Kidney capillary endothelial cell (primary cell): ENCODE measurements at places on chromosomes 6 and 20.

DNA sequence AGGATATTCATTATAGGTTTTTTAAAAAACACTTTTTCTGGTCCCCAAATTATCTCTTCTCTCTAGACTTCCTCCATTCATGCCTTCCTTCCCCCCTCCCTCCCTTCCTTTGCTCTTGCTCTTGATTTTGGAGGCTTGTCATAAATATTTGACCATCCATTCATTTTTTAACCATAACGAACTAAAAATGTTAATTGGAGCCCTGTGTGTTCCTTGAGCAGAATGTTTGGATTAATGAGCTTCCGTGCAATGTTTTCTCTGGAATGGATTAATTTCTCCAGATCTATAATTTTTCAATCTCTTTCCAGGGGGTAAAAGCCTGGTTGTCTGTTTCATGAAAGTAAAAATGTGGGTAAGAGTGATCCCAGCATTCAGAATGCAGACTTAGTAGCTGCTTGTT, 155.5 kb downstream of the ESR1 start:
- no peak for DNase-seq

- no peak for DNase-seq
Measured at GRCh38 chr6:117557951-117558350, 44.4 kb downstream of the GOPC start.

DNA sequence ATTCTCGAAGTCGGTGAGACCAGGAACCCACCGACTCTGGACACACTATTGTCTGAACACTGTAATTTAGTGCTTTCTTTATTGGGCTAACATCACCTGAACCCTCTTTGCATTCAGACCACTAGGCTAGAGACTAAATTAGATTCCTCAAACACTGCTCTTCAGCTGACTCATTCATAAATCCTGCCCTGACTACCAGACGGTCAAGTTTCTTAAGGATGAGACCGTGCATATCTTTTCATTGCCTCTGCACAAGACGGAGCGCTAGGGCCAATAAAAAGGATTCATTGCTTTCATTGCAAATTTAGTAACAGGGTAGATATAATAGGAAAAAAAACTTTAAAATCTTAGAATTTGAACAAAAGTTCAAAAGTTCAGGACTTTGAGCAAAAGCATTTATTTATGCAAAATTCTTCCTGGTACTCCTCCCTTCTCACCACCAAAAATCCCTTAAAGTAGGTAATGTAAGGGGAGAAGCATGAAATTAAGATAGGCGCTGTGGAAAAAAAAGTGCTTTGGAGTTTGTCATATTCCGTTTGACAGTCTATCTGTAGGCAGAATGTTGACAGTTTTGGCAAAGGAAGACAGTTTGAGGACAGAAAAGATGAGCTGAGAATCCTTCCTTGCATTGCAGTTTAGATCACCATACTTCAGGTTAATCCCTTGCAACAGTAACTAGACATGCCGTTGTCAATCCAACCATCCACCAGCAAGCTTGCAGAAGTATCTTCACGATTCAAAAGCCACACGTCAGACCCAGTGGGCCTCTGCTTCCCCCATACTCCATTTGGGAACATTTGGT, 328.6 kb upstream of the JARID2 start:
- no peak for DNase-seq

DNA sequence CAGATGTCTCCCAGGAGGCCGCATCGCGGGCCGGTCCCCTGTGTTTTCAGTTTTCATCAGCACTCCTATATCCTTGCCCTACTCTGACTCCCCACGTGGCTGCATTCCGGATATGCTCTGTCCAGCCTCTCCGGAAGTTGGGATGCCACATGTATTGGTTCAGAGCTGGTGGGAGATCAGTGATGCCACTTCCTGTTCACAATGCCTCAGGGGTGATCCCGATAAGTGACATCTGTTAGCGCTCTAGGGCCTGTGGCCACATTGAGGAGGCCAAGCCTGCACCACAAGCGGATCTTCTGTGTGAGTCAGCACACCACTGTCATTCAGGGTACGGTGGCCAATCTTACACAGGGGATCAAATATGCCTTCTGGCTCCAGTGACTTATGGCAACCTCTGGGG, 57.8 kb downstream of the PPP1R3G start:
- DNase-seq: no peak
